Thoracic aorta (tissue), 2 donors: ENCODE measurements at places on chromosomes 12 and 14.

DNA sequence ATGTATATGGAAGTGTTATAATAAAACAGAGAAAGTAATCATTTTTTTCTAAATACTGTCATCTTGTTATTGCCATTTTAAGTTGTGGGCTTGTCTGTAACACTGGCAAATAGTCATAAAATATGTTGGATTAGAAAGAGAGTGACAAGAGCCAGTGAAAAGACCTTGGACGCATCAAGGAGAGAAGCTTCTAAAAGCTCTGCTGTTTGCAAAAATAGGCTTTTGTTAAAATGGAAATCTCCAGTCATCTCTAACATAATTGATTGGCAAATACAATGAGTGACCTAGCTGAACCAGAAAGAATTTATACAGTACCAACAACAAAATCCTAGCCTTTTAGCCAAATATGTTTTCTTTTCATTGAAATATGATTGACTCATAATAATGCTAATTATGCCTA is 245.8 kb upstream of the RMST start:
- DNase-seq = no peak

DNA sequence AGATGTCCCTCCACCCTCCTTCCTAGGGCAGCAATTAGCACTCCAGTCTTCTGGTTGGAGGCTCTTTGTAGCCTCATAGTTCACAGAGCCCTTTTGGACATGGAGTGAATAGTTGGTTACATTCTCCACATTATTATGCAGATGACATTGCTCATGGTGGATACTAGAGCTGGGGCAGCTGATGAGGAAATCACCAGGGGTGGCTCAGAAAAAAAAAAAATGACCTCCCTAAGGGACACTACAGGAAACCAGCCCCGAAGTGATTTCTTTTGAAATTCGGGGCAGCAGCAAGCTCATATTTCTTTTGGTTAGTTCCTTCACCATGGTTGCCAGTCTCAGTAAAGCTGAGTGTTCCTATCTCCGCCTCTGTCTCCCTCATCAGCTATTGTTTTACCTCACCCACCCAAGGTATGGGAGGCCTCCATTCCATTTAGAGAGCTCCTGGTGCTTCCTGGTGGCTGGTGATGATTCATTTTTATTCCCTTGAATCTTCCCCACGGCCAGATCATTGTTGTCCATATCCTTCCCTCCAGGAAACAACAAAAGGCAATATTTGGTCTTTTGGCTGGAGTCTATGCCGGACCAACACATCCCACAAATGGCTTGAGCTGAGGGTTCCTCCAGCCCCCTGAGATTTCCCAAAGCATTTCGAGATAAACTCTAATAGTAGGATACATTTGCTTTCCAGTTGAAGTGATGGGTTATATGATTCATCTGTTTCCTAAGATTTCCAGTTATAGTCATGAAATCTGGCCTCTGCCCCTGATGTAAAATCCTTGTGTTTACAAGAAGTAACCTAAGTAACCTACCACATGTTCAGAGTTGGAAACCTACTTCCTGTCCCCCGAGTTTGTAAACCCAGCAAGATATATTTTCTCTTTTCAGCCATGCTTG is 56.2 kb upstream of the NID2 start:
- DNase-seq = no peak

- no peak for DNase-seq
Observed at GRCh38 chr12:120639771-120640721, at the start of gene CABP1. Gene CABP1, plus strand, starts transcription at chr12:120640626. Its CDS starts 60 bp downstream, at chr12:120640686.

DNA sequence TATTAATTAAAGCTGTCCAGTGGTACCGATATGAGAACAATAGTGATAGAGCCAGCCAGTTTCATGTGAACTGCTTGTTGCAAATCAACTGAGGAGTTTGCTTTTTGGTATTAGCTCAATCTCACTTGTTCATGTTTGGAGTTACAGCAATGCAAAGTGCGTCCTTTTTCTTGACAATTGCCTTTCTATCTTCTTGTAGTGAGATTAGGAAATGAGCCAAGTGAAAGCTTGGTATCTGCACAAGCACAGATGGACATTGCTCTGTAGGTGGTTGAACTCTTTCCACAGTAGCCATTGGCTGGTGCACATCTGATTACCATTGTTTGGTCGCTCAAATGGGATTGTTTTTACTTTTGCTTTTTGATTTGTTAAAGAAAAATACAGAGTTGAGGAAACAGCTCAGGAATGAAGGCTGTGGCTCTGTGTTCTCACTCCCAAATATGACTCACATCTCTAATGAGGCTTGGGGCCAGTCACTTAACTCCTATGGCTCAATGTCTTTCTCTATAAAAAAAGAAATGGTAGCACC is 241.4 kb downstream of the BMP4 start:
- no peak for DNase-seq

DNA sequence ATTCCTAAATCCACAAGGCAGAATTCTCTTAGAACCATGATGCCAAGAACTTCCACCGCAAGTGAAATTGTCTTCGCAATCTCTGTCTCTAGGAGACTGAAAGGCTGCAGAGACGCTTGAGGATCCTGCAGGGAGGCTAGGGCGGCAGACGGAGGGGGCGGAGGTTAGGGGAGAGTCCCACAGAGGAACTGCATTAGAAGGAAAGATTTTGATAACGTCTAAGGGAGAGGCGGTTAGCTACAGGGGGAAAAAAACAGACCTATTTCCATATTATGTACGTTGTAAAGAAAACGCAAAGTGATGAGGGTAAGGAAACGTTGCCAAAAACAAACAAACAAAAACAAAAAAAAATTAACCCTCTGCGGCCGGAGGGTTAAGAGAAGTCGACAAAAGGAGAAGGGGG is 595 bp downstream of the KLHL28 start:
- no peak for DNase-seq

DNA sequence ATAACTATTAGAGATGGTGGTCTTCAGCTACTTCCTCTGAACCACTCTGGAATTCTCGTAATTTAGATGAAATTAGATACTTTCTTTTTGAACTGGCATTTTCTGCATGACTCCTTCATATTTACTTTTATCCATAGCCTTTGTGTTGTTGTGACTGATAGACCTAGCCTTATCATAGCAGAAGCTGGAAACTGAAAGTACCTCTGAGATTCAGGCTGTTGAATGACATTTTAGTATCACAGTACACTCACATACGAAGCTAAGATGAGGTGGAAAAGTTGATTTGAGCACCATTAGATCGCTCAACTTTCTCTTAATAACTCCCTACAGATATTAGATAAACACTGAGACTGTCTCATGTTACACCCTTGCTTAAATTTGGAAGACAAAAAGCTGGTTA is 525.1 kb upstream of the FBXO33 start:
- no peak for DNase-seq

DNA sequence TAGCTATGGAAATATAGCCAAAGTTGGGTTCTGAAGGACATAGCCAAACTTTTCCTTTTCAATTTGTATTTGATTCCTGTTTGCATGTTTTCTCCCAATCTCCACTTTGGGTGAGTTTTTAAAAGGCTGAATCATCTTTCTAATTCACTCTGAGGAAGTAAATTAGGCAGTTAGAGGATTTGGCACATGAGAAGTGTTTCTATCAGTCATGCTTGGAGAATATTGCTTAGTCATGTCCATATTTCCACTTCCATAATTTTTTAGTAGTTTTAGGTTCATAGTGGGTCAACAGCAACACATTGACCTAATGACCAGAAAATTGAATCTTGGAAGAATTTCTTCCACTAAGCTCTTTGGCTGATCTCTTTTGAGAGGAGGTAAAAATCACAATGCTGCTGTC is 21.8 kb downstream of the IRAK3 start:
- DNase-seq = no peak

- DNase-seq = no peak
Observed at GRCh38 chr14:85587151-85587711, 57.3 kb downstream of the FLRT2 start.
